ENCODE measurements at places on chromosomes 3 and 15.

- no peak for DNase-seq
Measured at GRCh38 chr15:27826411-27826810, 272.7 kb downstream of the OCA2 start.

DNA sequence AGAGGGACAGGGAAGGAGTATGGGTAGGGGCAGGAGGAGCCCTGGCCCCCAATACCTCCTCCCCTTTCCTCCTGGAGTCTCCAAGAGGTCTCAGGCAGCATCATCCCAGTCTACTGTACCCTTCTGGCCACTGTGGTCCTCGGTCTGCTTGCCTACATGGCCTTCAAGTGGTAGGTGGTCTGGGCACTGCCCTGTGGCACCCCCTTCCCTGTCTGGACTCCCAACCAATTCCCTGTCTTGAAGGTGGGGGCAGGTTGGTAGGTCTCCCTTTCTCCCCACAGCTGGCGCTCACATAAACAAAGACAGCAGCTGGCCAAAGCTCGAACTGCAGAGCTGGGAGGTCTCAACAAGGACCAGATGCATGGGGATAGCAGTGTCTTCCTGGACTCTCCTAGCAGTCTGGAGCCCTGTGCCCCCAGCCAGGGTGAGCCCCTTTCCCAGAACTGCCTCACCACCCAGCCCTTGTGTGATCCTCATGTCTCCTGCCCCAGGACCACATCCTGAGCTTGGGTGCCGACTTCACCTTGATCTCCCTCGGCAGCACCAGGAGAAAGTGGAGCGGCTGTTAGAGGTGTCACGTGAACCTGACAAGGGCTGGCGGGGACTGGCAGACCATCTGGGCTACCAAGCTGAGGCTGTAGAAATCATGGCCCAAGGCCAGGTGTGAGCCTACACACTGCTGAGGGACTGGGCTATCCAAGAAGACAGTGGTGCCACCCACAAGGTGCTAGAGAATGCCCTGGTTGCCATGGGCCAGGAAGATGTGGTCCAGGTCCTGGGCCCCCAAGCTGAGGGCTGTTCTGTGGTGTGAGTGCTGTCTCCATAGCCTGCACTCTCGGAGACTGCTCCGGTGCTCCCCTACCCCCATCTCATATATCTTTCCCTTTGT, 33.1 kb downstream of the NBEAL2 start:
- no peak for DNase-seq

GRCh38 chr3:50317300-50317699, 5.2 kb downstream of the HYAL2 start:
- no peak for DNase-seq

GRCh38 chr15:70505936-70506912, 257.1 kb downstream of the UACA start:
- DNase-seq = no peak

DNA sequence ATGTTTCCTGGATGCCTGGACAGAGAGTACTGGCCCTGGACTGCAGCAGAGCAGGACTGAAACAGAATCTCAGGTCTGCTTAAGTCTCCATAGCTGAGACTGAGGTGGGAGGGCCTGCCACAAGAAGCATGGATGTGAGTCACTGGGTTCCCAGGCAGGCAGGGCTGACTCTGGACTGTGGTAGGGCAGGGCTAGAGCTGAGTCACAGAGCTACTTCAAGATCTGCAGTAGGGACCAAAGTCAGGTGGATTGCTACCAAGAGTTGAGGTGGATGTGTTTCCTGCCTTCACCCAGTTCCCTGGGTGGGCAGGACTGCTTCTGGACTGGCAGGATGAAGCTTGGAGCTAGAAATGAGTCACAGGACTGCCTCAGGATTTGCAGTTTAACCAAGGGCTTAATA, 282.9 kb downstream of the AGBL1 start:
- no peak for DNase-seq

Data from activated T-cell treated with anti-CD3 and anti-CD28 coated beads for 48 hours (primary cell).